Stimulated activated CD4-positive, alpha-beta T cell treated with anti-CD3 and anti-CD28 coated beads, Interleukin-1b, Interleukin-23, amount 100 ng/mL, for 24 hours (primary cell): ENCODE measurements at places on chromosomes 7 and 10.
A peak's percentile ranks its signal among the peaks of the same experiment; 100 is the strongest.

DNA sequence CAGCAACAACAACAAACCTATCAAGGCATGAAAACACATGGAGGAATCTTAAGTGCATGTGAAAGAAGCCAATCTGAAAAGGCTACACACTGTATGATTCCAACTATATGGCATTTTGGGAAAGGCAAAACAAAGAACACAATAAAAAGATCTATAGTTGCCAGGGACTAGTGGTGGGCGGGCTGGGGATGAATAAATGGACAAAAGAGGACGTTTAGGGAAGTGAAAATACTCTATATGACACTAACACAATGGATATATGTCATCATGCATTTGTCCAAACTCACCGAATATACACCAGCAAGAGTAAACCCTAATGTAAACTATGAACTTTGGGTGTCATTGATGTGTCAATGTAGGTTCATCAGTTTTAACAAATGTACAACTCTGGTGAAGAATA is 89.1 kb downstream of the SEMA3E start:
- no peak for DNase-seq

- no peak for DNase-seq
Observed at GRCh38 chr7:12066521-12066920, 144.6 kb upstream of the TMEM106B start.

DNA sequence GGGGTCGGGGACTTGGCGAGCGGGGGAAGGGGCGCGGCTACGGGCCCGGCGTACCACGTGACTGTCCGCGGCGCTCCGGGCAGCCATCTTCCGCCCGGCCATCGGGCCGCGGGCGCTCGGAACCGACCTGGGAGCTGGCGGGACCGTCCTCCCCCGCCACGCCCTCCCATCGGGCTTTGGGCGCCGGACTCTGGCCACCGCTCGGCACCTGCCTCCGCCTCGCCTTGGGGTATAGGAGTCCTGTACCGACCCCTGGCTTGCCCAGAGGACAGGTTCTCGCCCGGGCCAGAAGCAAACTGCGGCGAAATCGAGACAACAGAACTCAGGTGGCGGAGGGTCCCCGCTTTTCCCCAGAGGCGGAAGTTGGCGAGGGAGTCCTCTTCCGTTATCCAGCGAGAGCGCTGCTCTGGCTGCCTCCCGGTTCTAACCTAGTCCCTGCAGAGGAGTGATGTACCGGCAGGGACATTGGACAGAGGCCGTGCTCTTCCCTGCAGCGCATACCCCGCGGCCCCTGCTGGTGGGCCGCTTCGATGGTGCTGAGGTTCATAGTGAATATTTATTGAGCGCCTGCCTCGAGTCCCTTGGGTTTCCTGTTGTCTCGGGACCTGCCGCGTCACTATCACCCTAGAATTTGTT is 1.2 kb upstream of the SGMS1 start:
- peak; percentile 39 for DNase-seq

GRCh38 chr7:7732621-7733281 is 14.3 kb upstream of the RPA3 start:
- no peak for DNase-seq

DNA sequence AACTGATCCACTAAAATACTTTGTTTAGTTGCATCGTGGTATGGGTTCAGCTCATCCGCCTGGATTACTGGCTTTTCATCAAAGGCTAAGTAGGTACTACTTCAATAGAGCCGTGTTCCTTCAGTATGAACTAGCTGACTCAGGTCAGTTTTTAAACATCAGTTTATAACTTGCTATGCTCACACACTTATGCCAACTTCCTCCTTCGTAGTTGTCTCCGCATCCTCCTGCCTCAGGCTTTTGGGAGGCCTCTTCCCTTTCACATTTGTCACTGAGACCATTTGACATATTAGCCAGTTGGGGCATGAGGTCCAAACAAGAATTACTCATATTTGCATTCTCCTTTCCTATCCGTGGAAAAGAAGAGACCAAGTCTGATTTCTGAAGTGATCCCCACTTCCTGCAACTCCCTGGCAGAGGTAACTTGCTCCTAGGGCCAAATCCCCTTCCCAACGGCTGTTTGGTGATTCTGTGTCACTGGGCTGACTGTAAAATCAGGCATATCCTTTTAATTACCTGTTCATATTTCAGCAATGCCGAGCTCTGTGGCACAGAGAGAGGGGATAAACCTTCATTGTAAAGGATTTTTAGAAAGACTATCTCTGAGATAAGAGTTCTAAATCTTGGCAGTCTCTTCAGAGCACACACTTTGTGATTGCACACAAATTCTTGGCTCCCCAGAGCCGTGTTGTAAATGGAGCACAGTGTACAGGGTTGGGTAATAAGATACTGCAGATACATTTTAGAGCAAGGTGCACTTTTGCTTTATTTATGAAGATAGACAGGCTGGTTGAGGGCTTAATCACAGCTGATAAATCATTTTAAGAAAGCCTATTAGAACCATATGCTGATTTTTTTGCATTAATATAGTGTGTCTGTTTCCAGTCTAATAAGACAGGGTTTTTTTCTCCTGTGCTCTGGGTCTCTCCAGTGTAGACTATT is 108.0 kb downstream of the CREB5 start:
- DNase-seq = no peak

- no peak for DNase-seq
Observed at GRCh38 chr7:150806863-150807262, 6.3 kb downstream of the TMEM176A start.

- DNase-seq = no peak
Observed at GRCh38 chr10:116272440-116273283, at the start of gene GFRA1. Gene GFRA1, minus strand, starts transcription at chr10:116273206. Its CDS starts 1,177 bp downstream, at chr10:116272029.

GRCh38 chr7:45924283-45924682 is 3.2 kb upstream of the IGFBP3 start:
- DNase-seq = no peak

DNA sequence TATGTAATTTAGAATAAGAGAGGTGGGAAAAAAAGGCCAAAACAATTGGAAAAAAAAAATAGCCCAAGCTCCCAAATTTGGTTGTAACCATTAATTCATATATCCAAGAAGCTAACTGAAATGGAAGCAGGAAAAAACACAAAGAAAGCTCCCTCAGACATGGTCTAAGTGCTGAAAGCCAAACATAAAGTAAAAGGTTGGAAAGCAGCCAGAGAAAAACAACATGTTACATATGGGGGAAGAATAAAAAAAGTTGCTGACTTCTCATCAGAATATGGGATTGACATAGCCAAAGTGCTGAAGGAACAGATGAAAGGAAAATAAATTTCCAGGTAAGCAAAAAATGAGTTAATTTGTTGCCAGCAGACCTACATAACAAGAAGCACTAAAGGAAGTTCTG is 40.3 kb downstream of the PDZD8 start:
- DNase-seq = no peak

DNA sequence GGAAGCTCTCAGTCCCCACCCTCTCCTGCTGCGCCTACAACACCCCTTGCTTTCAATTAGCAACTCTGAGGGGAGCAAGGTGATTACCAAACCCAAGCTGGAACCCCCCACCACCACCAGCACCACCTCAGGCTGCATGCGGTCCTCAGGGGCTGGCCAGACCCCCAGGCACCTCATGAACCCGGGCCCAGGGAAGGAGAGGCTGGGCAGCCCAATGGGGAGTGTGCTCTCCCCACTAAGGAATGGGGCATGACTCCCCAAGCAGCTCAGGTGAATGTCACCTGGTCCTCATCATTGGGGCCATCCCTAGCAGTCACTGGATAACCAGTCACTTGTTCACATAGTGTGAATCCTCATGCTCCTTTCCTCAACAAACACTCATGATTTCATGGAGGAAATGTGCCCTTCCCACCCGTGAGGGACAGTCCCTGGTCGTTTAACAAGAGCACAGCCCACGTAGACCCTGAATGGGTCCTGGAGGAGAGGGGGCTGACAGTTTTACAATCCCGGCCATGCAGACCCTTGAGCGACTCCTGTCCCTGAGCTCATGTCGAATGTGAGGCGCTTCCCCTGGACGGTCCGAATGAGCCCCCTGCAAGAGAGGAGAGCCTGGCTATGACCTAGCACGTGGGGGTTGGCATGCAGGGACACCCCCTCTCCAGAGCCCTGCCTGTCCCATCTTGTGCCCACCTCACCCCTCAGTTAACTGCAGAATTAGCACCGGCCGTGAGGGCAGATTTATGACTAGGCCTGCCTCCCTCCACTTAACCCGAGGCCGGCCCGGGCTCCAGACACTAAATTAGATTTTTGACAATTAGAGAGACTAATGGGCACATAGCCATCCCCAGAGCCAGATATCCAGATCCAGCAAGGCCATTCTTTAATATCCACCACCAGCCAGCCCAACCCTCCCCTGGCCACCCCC is 29.1 kb downstream of the POLL start:
- DNase-seq = no peak

GRCh38 chr7:132666774-132667172 is 90.5 kb upstream of the PLXNA4 start:
- DNase-seq = no peak

- no peak for DNase-seq
Observed at GRCh38 chr10:81068460-81068859, 530.8 kb downstream of the SH2D4B start.

DNA sequence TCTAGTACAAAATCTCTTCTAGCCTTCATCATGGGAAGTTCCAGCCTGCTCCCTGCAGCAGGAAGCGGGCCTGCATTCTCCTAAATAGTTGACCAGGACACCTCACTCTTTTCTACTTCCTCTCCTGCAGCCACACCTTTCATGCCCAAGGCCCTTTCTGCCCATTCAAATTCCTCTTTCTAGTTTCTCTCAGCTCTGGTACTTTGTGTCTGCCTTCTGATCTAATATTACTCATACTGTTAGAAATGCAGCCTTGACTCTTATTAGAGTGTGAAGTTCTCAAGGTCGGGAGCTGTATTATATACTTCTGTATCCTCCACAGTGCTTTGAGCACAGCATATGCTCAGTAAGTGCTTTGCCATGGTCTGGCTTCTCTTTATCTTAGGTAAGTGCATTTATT is 103.1 kb downstream of the PRKCQ start:
- DNase-seq = no peak

DNA sequence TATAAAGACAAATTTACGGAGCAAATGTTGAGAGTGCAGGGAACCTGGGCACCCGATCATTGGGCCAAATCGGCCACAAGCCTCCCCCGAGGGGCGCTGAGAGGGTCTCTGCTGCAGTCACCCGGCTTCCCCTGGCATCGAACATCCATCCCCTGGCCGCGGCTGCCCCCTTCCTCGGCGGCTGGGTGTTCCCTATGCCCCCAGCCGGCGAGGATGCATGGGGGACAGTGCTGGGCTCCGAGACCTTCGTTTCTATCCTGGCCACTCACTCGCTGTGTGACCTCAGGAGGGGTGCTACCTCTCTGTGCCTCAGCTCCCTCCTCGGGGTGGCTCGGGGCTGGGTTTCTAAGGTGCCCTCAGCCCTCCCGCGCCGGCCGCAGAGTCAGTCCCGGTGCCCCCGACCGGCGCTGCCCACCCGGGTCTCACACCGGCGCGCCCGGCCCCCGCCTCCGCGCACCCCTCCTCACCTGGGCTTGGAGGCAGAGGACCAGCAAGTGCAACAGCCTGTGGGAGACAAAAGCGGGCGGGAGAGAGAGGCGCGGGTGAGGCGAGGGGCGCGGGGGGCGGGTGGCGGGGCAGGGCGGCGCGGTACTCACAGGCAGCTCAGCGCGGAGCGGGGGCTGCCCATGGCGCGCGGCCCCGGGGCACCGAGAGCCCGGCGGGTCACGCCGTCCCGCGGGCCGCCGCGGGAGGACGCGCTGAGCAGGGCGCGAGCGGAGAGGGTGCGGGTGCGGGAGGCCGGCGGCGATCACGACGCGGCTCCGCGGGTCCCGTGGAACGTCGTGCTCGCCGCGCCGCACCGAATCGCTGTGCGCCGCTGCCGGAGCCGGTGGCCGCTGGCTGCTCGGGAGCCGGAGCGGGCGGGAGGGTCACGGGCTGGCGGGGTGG is at the start of gene FGF8:
Gene FGF8, minus strand, starts transcription at position 842 of the 888 bp plus-strand sequence. Its CDS starts 214 bp downstream, at position 628.
- no peak for DNase-seq

DNA sequence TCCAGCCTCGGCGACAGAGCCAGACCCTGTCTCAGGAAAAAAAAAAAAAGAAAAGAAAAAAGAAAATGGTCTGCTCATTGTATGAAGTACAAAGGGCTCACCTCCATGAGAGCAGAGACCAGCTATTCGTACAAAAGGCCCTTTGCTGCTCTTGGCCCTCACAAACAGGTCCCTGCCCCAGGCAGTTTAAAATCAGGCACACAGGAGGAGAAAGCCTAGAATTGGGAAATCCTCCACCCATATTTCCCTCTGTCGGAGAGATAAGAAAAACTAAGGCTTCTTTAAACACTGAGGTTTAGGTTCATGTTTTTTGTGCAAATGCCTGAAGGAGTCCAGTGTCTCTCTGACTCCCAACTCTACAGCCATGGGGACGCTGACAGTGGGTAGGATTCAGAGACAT is 15.1 kb downstream of the GNA12 start:
- no peak for DNase-seq

DNA sequence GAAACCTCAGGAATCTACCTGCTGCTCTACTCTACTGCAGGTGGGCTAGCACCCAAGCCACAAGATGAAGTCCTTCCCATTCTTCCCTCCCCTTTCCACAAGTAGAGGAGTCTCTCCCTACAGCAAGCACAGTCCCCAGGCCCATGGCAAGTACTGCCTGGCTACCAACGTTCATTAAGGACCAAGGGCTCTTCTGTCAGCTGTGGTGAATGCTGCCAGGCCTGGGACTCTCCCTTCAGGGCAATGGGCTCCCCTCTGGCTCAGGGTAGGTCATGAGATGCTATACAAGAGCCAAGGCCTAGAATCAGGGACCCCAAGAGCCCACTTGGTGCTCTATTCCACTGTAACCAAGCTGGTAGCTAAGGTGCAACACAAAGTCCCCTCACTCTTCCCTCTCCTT is 39.8 kb downstream of the SNX13 start:
- no peak for DNase-seq
